Activated naive CD8-positive, alpha-beta T cell treated with anti-CD3 and anti-CD28 coated beads, Interleukin-2, amount 10 ng/mL, durations not matched to agents 7 days and 5 days (primary cell): ENCODE measurements at places on chromosomes 5 and 9.

DNA sequence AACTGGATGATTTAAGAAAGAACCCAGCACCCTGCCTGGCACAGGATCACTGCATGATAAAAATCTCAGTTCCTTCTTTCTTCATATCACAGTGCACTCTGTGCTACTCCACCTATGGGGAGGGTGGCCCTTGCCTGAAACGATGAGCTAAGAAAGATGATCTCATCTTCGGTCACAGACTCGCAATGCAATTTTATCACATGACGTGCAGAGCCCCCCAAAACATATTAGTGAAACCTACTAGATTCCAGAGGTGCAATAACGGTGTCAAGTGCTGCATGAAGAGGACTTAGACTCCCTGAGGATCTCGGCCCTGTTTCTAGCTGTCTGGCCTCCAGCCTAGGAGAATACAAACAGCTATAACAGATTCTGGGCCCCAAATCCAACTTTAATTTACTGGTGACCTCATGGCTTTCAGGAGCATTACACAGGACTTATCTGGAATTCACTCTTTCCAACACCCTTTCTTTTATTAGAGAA is 104.0 kb downstream of the EBF1 start:
- no peaks in the 10 kb centered on the region for H3K4me1 ChIP-seq
- H3K36me3 ChIP-seq: no peaks in the 10 kb centered on the region
- peaks cover 2% of the 10 kb centered on the region for H3K27me3 ChIP-seq
- DNase-seq: no peak
- H3K27ac ChIP-seq: no peak overlapping the region
- H3K4me3 ChIP-seq: no peak overlapping the region

- H3K4me1 ChIP-seq: no peaks in the 10 kb centered on the region
- no peaks in the 10 kb centered on the region for H3K36me3 ChIP-seq
- H3K27me3 ChIP-seq: no peaks in the 10 kb centered on the region
- H3K27ac ChIP-seq: no peak overlapping the region
Observed at GRCh38 chr5:107127878-107128277, 542.9 kb downstream of the EFNA5 start.

GRCh38 chr9:123282362-123283047 is 14.1 kb upstream of the STRBP start:
- H3K4me3 ChIP-seq: no peak overlapping the region
- peaks cover 12% of the 10 kb centered on the region for H3K4me1 ChIP-seq
- H3K27ac ChIP-seq: no peak overlapping the region
- H3K27me3 ChIP-seq: peaks cover 5% of the 10 kb centered on the region

DNA sequence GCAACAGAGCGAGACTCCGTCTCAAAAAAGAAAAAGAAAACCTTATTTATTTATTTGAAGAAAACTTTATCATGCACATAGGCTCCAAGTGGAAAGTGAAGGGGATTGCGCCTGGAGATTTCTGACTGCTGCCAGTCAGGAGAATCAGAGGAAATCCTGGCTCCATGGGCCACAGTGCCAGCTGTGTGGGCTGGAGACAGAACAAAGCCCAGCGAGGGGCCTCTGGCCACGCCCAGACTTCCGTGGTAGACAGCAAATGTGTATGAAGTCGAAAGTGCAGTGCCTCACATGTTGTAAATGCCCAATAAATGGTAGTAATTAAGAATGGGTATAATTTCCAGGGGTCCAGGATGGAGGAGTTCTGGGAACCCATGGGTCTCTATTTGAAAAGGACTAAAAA is 75.8 kb upstream of the WWC1 start:
- H3K27ac ChIP-seq: no peak overlapping the region
- H3K4me1 ChIP-seq: peaks cover 7% of the 10 kb centered on the region
- no peak for DNase-seq
- H3K27me3 ChIP-seq: peaks cover 5% of the 10 kb centered on the region
- H3K36me3 ChIP-seq: no peaks in the 10 kb centered on the region

- no peak for DNase-seq
- no peaks in the 10 kb centered on the region for H3K36me3 ChIP-seq
- H3K4me1 ChIP-seq: no peaks in the 10 kb centered on the region
- H3K4me3 ChIP-seq: no peak overlapping the region
- H3K27me3 ChIP-seq: no peaks in the 10 kb centered on the region
Observed at GRCh38 chr5:3281366-3281765, 314.3 kb upstream of the IRX1 start.

GRCh38 chr5:139796061-139796806 is 626 bp downstream of the PSD2 start:
- H3K4me3 ChIP-seq: no peak overlapping the region
- DNase-seq: no peak
- no peaks in the 10 kb centered on the region for H3K4me1 ChIP-seq
- H3K27ac ChIP-seq: no peak overlapping the region
- H3K27me3 ChIP-seq: peaks cover 62% of the 10 kb centered on the region
- H3K36me3 ChIP-seq: no peaks in the 10 kb centered on the region

DNA sequence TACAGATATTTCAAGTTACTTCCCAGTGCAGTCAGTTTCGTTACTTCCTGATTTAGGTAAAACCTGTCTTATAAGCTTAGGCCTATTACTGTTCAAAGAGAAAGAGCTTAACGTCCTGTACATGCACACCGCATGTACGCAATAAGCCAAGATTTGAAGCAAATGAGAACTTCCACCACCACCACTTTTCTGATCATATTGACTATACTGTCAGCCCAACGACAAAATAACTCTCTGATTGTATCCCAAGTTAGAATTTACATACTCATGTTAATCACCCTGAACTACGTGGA is 5.1 kb downstream of the NFIB start:
- H3K4me3 ChIP-seq: no peak overlapping the region
- H3K4me1 ChIP-seq: peaks cover 6% of the 10 kb centered on the region
- H3K27me3 ChIP-seq: peaks cover 35% of the 10 kb centered on the region

DNA sequence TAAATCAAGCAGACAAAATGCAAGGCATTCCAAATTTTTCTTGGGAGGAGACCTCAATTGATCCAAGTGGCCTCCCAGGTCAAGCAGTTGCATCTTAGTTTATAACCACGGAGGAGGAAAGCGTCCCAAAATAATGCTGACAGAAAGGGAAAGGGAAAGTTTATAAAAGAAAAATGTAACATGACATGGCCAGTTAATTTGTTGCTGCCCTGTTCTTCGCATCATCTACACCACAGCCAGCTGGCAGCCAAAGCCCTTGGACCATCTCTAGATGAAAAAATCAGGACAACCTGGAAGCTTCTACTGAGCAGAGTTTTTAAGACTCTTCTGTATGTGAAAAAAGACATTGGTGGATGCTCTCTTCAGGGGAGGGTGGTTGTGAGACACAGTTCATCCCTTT is 128.8 kb upstream of the FBXL7 start:
- H3K27ac ChIP-seq: no peak overlapping the region
- no peaks in the 10 kb centered on the region for H3K36me3 ChIP-seq
- H3K27me3 ChIP-seq: no peaks in the 10 kb centered on the region
- DNase-seq: no peak
- no peak overlapping the region for H3K4me3 ChIP-seq

- H3K36me3 ChIP-seq: peaks cover 1% of the 10 kb centered on the region
- H3K27me3 ChIP-seq: no peaks in the 10 kb centered on the region
- no peaks in the 10 kb centered on the region for H3K4me1 ChIP-seq
- no peak overlapping the region for H3K4me3 ChIP-seq
- no peak overlapping the region for H3K27ac ChIP-seq
Observed at GRCh38 chr5:42317575-42317974, 105.7 kb upstream of the GHR start.
